Kidney (tissue), 22 donors: ENCODE measurements at places on chromosomes 7 and 10. TPM values are rescaled to one million over a fixed set of nuclear protein-coding genes. Genes with fewer than 3 reads are reported as not detected.

- no peaks in the 10 kb centered on the region for H3K4me1 ChIP-seq
- no peaks in the 10 kb centered on the region for H3K36me3 ChIP-seq
- DNase-seq: peak; percentile 57
These were observed 65.9 kb downstream of the ZNF467 start for GRCh38 chr7:149707448-149707886.

DNA sequence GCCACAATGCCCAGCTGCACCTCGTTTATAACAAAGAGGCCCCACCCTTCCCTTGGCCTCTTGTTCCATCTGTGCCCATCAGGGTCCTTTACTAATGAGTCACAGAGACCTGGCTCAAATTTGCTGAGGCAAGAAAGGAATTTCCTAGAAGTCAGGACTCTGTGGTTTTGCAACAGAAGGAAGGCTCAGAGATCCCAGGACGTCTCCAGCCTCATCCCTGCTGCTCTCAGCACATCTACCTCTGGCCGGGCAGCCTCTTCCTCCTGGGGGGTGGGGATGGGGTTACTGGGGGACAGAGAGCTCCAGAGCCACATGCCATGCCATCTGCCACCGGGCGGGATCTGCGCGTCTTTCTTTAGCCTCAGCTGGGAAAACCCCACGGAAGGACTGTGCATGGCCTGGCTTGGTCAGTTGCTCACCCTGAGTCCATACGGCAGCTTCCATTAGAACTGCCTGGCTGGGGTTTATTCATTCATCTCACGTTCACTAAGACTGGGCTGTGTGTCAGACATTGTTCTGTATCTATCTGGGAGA is 41.9 kb upstream of the PSMG3 start:
- no peak for DNase-seq
- no peak overlapping the region for H3K4me3 ChIP-seq
- no peaks in the 10 kb centered on the region for H3K36me3 ChIP-seq
- no peaks in the 10 kb centered on the region for H3K27me3 ChIP-seq

GRCh38 chr7:8724080-8724718 is 290.8 kb downstream of the NXPH1 start:
- H3K27me3 ChIP-seq: no peaks in the 10 kb centered on the region
- peak; percentile 48 for DNase-seq
- no peaks in the 10 kb centered on the region for H3K36me3 ChIP-seq
- no peak overlapping the region for H3K27ac ChIP-seq
- H3K4me1 ChIP-seq: no peaks in the 10 kb centered on the region
- H3K4me3 ChIP-seq: no peak overlapping the region

- DNase-seq: no peak
- no peaks in the 10 kb centered on the region for H3K4me1 ChIP-seq
These were observed 401.9 kb downstream of the SORCS3 start for GRCh38 chr10:105042906-105043552.

MSMB gene
- total RNA-seq: not detected
